ENCODE measurements at places on chromosomes 6 and 20.
A peak's percentile ranks its signal among the peaks of the same experiment; 100 is the strongest.

DNA sequence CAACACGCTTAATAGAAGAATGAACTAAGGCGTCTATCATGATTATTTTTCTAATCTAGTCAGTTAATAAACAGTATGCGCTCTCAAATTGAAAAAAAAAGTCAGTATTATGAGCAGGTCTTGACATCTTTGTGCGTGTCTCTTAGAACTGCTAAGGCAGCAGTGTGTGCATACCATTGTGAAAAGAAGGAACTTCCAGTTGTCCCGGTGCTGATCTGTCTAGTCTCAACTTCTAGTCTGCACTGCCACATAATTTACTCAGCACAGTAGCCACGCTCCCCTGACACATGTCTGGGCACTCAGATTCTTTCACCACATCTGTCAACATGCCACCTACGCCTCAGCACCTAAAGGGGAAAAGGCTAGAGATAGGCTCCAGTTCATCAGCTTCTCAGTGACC is 61.1 kb upstream of the SPDEF start:
- DNase-seq: no peak
- no peaks in the 10 kb centered on the region for H3K27me3 ChIP-seq
- H3K27ac ChIP-seq: no peak overlapping the region

GRCh38 chr6:134405386-134406087 is 87.6 kb upstream of the SGK1 start:
- no peak for DNase-seq
- H3K4me1 ChIP-seq: peaks cover 2% of the 10 kb centered on the region
- no peaks in the 10 kb centered on the region for H3K27me3 ChIP-seq
- no peak overlapping the region for H3K4me3 ChIP-seq
- no peak overlapping the region for H3K27ac ChIP-seq
- no peaks in the 10 kb centered on the region for H3K36me3 ChIP-seq

- no peak for DNase-seq
- no peaks in the 10 kb centered on the region for H3K27me3 ChIP-seq
- H3K36me3 ChIP-seq: no peaks in the 10 kb centered on the region
- no peak overlapping the region for H3K4me3 ChIP-seq
Observed at GRCh38 chr20:42484335-42484734, 705.4 kb downstream of the PTPRT start.

- no peak for DNase-seq
- peaks cover 41% of the 10 kb centered on the region for H3K36me3 ChIP-seq
- peak overlapping the region; percentile 80 for H3K4me3 ChIP-seq
Observed at GRCh38 chr20:34300809-34301586, 2.2 kb downstream of the AHCY start.

- H3K4me3 ChIP-seq: no peak overlapping the region
- no peaks in the 10 kb centered on the region for H3K27me3 ChIP-seq
- peaks cover 99% of the 10 kb centered on the region for H3K36me3 ChIP-seq
- no peaks in the 10 kb centered on the region for H3K4me1 ChIP-seq
Observed at GRCh38 chr6:145891126-145891525, 73.0 kb downstream of the SHPRH start.

DNA sequence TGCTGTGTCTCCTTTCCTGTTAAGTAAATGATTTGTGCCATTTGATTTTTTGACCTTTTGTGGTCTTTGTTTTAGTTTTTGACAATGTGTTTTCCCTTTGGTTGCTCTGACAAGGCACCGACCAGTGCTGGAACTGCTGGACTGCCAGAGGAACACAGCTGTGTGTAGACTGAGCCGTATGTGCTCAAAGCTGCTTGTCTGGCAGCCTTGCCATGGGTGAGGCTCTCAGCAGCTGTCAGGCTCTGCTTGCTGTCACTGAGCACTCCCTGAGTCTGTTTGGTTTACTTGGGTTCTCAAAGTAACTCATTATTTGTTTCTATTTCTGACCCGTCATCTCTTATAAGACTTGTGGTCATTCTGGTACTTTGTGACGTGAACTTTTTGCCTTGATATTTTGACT is 15.1 kb upstream of the SNRPB start:
- DNase-seq: no peak
- H3K27ac ChIP-seq: no peak overlapping the region
- H3K36me3 ChIP-seq: peaks cover 22% of the 10 kb centered on the region

DNA sequence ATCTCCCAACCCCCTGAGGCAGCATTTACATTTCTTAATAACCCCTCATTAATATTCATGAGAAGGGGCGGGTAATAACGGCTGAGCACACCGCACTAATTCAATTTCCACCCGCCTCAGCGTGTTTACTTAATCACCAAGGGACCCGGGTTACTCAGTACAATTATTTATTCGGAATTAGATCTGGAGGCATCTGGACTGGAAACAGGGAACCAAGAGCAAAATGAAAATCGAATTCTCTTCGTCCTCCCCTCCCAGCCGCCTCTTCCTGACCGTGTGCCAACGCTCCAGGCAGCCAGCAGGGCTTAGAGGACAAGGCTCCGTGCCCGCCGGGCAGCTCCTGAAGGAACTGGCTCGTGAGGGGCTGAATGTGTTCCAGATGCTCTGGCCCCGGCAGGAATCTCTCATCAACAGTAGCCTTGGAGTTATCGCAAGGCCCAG is 23.5 kb upstream of the CTNNBL1 start:
- no peak for DNase-seq
- H3K27me3 ChIP-seq: no peaks in the 10 kb centered on the region

- H3K4me3 ChIP-seq: no peak overlapping the region
- H3K27ac ChIP-seq: no peak overlapping the region
- H3K27me3 ChIP-seq: no peaks in the 10 kb centered on the region
- no peaks in the 10 kb centered on the region for H3K36me3 ChIP-seq
- H3K4me1 ChIP-seq: no peaks in the 10 kb centered on the region
Observed at GRCh38 chr6:2938632-2939083, 32.7 kb downstream of the SERPINB6 start.

DNA sequence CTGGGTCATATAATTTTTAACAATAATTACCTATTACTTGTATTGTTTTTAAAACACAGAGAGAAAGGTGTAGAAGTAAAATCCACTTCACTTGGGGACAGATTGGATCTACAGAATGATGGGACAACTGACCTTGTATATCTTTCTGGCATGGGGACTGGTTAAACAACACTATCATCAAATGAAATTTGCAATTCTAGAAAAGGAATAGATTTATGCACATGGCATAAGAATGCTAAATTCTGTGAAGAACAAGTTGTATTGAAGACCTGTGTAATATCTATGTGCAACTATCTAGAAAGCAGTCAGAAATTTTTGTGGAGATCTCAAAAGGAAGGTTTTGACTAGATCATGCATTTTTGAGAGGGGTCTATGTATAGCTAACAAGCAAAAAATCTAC is 106.3 kb upstream of the BMP5 start:
- no peaks in the 10 kb centered on the region for H3K27me3 ChIP-seq
- H3K4me3 ChIP-seq: no peak overlapping the region
- DNase-seq: no peak
- no peaks in the 10 kb centered on the region for H3K36me3 ChIP-seq

GRCh38 chr6:27795697-27796494 is 116.3 kb downstream of the OR2B2 start:
- DNase-seq: peak; percentile 88
- H3K4me1 ChIP-seq: peaks cover 1% of the 10 kb centered on the region
- H3K36me3 ChIP-seq: no peaks in the 10 kb centered on the region
- no peak overlapping the region for H3K4me3 ChIP-seq
- no peaks in the 10 kb centered on the region for H3K27me3 ChIP-seq

DNA sequence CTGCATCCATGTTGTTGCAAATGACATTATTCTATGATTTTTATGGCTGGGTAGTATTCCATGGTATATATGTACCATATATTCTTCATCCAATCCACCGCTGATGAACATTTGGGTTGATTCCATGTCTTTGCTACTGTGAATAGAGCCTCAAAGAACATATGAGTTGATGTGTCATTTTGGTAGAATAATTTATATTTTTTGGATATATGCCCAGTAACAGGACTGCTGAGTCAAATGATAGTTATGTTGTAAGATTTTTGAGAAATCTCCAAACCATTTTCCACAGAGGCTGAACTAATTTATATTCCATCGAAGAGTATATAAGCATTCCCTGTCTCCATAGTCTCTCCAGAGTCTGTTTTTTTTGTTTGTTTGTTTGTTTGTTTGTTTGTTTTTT is 1373.5 kb downstream of the GRIK2 start:
- H3K36me3 ChIP-seq: no peaks in the 10 kb centered on the region
- H3K4me1 ChIP-seq: no peaks in the 10 kb centered on the region
- no peak for DNase-seq
- no peaks in the 10 kb centered on the region for H3K27me3 ChIP-seq
- no peak overlapping the region for H3K4me3 ChIP-seq
- H3K27ac ChIP-seq: no peak overlapping the region

DNA sequence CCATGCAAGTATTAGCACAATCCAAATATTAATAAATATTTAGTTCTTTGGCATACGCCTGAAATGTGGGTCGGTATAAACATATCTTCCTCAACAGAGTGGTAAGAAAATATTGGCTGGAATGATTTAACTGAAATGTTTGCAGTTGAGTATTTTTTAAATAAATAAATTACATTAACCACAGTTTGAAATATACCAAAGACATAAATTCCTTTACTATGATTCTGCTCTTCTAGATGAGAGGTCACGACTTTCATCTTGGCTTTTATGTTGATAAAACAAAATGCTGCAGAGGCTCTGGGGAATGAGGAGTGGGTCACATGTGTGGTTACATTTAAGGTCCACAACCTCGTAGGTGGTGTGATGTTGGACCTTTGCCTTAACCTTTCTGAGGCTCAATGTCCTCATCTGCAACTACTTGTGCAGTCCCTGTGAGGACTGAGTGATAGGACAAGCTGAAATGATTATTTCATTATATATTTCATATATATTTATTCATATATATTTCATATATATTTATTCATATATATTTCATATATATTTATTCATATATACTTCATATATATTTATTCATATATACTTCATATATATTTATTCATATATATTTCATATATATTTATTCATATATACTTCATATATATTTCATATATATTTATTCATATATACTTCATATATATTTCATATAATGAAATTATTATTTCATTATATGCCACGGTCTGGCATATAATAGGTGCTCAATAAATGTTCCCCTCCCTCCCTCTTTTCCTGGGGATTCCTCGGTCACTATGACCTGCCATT is 107.4 kb downstream of the SAMD5 start:
- H3K27ac ChIP-seq: no peak overlapping the region
- H3K4me1 ChIP-seq: no peaks in the 10 kb centered on the region
- H3K4me3 ChIP-seq: no peak overlapping the region

- no peaks in the 10 kb centered on the region for H3K27me3 ChIP-seq
- H3K36me3 ChIP-seq: no peaks in the 10 kb centered on the region
- no peaks in the 10 kb centered on the region for H3K4me1 ChIP-seq
- no peak for DNase-seq
Observed at GRCh38 chr20:53671370-53671769, 77.7 kb upstream of the ZNF217 start.

DNA sequence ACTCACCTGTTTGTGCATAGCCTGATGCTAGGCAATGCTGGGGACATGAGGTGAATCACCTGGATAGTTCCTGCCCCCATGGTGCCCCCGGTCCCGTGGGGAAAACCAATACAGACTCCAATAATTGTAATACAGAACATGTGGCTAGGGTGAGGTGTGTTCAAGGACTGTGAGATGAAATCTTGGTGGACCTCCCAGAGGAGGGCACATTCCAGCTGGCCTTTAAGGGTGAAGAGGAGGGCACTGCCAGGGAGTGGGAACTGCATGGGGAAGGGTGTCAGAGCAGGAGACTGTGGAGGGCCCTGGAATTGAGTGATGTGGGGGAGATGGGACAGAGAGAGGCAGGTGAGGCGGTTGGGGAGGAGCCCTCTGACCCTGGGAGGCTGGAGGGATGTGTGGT is 2.5 kb downstream of the COX4I2 start:
- no peak for DNase-seq
- H3K27ac ChIP-seq: no peak overlapping the region
- H3K36me3 ChIP-seq: no peaks in the 10 kb centered on the region
- no peaks in the 10 kb centered on the region for H3K27me3 ChIP-seq
- H3K4me1 ChIP-seq: no peaks in the 10 kb centered on the region

- no peaks in the 10 kb centered on the region for H3K36me3 ChIP-seq
- peaks cover 14% of the 10 kb centered on the region for H3K27me3 ChIP-seq
- no peak for DNase-seq
- H3K27ac ChIP-seq: peak overlapping the region; percentile 9
- peaks cover 13% of the 10 kb centered on the region for H3K4me1 ChIP-seq
- no peak overlapping the region for H3K4me3 ChIP-seq
Observed at GRCh38 chr6:34462551-34462971, 3.3 kb upstream of the PACSIN1 start.

DNA sequence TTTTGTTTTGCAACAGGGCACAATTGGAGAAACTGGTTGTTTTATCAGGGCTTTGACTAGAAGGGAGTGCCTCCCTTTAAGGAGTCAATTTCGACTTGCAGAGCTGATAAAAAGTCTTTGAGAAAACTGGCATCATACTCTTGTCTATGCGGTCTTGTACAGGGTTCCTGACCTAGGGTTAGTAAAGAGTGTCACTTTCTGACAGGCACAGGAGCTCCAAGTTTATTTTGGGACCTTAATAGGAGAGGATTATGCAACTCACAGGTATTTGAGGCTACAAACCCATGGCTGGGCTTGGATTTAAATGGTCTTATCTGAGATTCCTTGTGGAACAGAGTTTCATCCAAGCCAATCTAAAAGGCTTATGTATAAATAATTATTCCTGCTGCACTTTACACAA is 365.4 kb downstream of the HTR1B start:
- DNase-seq: no peak
- peaks cover 6% of the 10 kb centered on the region for H3K4me1 ChIP-seq
- no peaks in the 10 kb centered on the region for H3K27me3 ChIP-seq
- no peak overlapping the region for H3K4me3 ChIP-seq

GRCh38 chr6:2558098-2558680 is 192.5 kb downstream of the MYLK4 start:
- DNase-seq: no peak
- H3K4me1 ChIP-seq: peaks cover 3% of the 10 kb centered on the region
- peaks cover 7% of the 10 kb centered on the region for H3K27me3 ChIP-seq
- no peak overlapping the region for H3K27ac ChIP-seq
- H3K36me3 ChIP-seq: no peaks in the 10 kb centered on the region

DNA sequence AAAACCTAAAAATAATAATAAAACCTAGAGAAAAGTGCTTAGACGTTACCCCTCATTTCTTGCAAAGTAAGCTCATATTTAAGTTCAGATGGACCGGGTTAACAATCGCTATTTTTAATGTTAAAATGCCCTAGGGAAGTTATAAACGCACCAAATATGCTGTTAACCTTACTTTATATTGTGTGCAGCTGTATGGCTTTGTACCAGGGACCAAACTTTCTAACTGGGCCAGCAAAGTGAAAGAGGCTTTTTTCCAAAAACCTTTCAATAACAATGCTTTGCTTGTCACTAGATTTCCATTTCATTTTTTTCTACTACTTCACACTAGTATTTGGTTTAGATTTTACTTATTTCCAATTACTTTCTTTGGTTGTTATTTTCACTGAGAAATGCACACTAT is 248.5 kb downstream of the FOXC1 start:
- no peak for DNase-seq
- no peak overlapping the region for H3K27ac ChIP-seq
- H3K4me3 ChIP-seq: no peak overlapping the region
- no peaks in the 10 kb centered on the region for H3K36me3 ChIP-seq
- no peaks in the 10 kb centered on the region for H3K4me1 ChIP-seq

GRCh38 chr6:34506718-34507117 is 40.8 kb downstream of the PACSIN1 start:
- peaks cover 7% of the 10 kb centered on the region for H3K27me3 ChIP-seq
- no peak overlapping the region for H3K27ac ChIP-seq
- H3K4me1 ChIP-seq: no peaks in the 10 kb centered on the region

GRCh38 chr20:4956200-4956810 is 45.0 kb downstream of the SLC23A2 start:
- no peaks in the 10 kb centered on the region for H3K4me1 ChIP-seq
- H3K27ac ChIP-seq: no peak overlapping the region
- no peak overlapping the region for H3K4me3 ChIP-seq
- H3K27me3 ChIP-seq: no peaks in the 10 kb centered on the region
- no peaks in the 10 kb centered on the region for H3K36me3 ChIP-seq
